ENCODE measurements at places on chromosomes 5 and 9.

- no peak overlapping the region for H3K27ac ChIP-seq
- H3K27me3 ChIP-seq, result no peaks in the 10 kb centered on the region
- no peaks in the 10 kb centered on the region for H3K4me1 ChIP-seq
- H3K36me3 ChIP-seq, result no peaks in the 10 kb centered on the region
- DNase-seq, result no peak
Measured at GRCh38 chr9:91111226-91111625, 250.5 kb downstream of the AUH start.

GRCh38 chr5:40679913-40680681, at the start of gene PTGER4:
Gene PTGER4, plus strand, starts transcription at chr5:40679915. Its CDS starts 1,079 bp downstream, at chr5:40680994.
- H3K27ac ChIP-seq, result peak within 1 kb of the TSS; percentile 92
- H3K4me1 ChIP-seq, result no peaks in the 10 kb centered on the region
- peaks cover 8% of the 10 kb centered on the region for H3K27me3 ChIP-seq
- H3K4me3 ChIP-seq, result peak within 1 kb of the TSS; percentile 98

GRCh38 chr9:121369595-121370265, at the start of gene STOM:
Gene STOM, minus strand, starts transcription at chr9:121370250. Its CDS starts 63 bp downstream, at chr9:121370187.
- DNase-seq, result peak; percentile 93
- H3K27me3 ChIP-seq, result no peaks in the 10 kb centered on the region
- H3K4me3 ChIP-seq, result peak within 1 kb of the TSS; percentile 82
- peak within 1 kb of the TSS; percentile 99 for H3K27ac ChIP-seq
- no peaks in the 10 kb centered on the region for H3K36me3 ChIP-seq
- H3K4me1 ChIP-seq, result peaks cover 84% of the 10 kb centered on the region

DNA sequence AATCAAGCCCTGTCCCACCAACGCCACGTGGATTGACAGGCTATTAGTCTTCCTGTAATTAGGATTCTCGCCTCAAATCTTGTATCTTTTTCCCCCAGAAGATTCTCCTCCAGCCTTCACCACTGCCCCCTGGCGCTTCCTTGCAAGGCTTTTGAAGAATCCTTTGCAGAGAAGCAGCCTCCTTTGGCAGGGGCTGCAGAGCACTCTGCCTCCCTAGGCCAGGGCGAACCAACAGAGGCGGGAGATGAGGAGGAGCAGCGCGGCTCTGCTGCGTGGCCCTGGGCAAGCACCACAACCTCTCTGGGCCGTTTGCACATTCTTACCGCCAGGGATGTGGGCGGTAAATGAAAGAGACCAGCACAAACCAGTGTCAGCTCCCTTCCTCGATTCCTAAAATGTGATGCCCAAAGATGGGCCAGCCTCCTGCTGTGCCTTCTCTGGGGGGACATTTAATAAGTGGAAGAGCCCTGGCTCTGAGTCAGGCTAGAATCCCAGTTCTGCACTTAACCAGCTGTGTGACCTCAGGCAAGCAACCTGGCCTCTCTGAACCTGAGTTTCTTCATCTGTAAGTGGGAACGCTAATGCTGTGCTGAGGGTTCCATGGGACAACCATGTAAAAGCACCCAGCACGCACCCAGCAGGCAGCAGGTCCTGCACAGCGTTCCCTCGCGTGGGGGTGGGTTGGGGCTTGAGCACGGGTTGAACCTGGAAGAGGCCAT, 128.6 kb downstream of the KCNIP1 start:
- H3K4me1 ChIP-seq, result peaks cover 43% of the 10 kb centered on the region
- peak overlapping the region; percentile 61 for H3K27ac ChIP-seq
- no peaks in the 10 kb centered on the region for H3K36me3 ChIP-seq

DNA sequence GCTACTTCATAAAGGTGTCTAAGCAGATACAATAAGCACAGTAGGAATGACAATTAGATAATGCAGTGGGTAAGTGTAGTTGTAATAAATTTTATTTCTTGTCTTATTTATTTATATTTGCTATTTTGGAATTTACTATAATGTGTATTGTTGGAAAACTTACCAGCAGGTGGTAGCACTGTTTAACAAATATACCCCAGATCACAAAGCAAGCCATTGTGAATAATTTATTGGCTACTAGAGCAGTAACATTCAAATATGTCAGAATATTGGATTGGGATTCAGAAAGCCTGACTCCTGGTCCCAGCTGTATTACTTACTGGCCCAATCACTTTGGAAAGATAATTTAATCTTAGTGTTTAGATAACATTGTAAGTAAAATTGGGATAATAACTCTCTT, 78.0 kb downstream of the ISOC1 start:
- no peak for DNase-seq
- no peaks in the 10 kb centered on the region for H3K27me3 ChIP-seq
- H3K4me1 ChIP-seq, result no peaks in the 10 kb centered on the region
- no peaks in the 10 kb centered on the region for H3K36me3 ChIP-seq
- no peak overlapping the region for H3K27ac ChIP-seq

DNA sequence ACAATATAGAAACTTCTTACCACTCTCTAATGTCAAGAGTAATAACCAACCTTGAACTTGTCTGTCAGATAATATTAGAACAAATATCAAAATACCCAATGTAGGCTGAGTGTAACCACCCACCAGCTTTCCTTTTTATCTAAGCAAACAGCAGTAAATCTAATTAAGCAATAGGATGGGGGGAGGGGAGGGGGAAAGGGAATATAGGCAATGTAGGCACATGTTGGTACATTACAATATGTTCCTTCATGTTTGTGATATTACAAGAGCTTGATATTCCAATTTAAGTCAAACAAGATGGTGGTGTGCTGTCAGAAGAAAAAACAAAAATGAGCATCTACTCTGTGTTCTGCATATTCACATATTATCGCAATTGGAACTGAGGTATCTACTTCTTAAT, 158.2 kb downstream of the DENND1A start:
- no peaks in the 10 kb centered on the region for H3K36me3 ChIP-seq
- no peaks in the 10 kb centered on the region for H3K4me1 ChIP-seq
- no peak overlapping the region for H3K4me3 ChIP-seq
- H3K27me3 ChIP-seq, result no peaks in the 10 kb centered on the region
- DNase-seq, result no peak
- H3K27ac ChIP-seq, result no peak overlapping the region

DNA sequence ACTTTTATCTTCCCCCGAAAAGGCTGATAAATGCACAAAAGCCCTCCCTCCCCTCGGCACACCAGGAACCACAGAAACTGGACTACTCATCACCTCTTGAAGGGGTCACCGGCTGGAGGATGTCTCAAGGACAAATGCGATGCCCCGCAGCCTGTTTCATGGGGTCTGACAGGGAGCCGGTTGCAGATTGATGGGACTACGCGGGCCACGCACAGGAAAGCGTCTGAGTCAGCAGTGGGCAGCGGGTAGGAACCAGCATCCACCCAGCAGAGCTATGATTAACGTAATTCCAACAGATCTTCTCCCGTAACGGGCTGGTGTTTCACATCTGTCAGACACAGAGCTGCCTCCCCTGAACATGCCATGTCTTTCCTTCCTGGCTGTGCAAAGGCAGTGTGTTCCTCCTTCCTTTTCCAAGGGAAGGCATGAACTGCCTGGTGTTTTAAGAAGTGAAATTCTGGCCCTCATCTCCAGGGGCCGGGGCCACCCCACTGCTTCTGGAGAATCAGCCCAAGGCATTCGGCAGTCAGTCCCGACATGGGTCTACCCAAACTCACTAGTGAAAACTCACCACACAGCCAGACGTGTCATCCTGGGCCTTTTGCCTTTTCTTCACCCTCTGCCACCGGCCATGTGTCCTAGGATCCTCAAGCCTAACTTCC, 144.4 kb upstream of the PHYKPL start:
- no peaks in the 10 kb centered on the region for H3K4me1 ChIP-seq

DNA sequence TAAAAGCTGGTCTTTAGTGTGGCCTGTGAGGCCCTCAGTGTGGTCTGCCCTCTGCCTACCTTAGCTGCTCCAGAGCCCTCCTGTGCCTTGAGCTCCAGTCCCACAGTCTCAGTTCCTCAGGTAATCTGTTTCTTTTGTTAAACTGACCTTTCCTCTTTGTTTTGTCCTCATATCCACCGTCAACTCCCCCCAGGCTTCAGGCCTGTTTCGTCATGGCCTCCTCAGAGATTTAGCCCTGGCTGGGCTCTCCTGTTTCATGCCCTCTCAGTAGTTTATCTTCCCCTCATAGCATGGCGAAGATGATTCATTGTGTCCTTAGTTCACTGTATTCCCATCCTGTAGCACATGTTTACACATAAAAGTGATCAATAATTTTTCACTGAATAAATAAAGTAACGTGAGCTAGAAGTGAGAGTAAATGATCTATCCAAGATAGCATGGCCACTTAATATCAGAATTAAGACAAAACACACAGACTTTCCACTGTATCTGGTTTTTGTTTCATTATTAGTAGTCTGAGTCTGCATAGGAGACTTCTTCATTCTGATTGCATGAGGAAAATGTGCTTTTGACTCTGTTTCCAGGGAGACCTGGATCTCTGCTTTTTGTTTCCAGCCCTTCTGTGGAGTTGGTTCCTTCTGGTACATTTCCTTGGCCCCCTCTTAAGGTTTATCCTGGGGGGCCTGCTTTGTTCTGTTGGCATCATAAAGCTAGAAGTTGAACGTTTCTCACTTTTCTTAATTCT, 70.5 kb downstream of the SNX24 start:
- no peak for DNase-seq
- H3K36me3 ChIP-seq, result no peaks in the 10 kb centered on the region
- H3K27me3 ChIP-seq, result no peaks in the 10 kb centered on the region

DNA sequence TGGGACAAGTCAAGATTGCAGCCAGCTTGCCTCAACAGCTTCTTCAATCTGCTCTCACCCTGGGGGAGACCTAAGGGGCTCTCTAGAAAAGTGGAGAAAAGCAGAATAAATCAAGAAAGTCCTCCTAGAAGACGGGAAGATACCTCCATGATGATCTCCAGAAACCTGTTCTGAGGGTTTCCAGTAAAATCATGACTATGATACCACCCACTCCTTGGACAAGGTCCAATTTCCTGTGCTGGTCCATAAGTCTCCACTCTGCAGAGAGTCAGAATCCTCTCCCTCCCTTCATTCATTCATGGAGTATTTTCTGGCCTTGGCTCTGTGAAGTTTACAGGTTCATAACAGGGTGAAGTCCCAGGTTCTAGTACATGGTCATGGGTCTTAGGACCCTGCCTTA, 168.6 kb downstream of the SLC12A2 start:
- no peak for DNase-seq
- H3K4me3 ChIP-seq, result no peak overlapping the region
- H3K4me1 ChIP-seq, result no peaks in the 10 kb centered on the region
- no peaks in the 10 kb centered on the region for H3K27me3 ChIP-seq
- no peak overlapping the region for H3K27ac ChIP-seq
- H3K36me3 ChIP-seq, result no peaks in the 10 kb centered on the region

DNA sequence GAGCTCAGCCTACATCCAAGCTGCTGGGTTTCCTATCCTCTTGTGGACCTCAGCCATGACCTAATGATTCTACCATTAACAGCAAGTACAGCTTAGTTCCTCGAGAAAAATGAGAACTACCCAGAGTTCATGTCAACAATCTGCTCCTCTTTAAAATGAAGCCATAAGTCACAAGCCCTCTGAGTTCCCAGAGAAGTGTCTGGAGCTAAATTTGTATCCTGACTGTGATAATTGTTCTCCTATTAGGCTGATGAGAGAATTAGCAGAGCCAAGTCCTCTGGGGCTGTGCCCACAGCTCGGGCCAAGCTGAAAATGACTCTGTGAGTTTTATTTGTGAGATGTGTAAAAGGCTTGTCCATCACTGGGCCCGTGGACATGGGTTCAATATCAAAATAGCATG, 145.1 kb upstream of the SMIM23 start:
- H3K36me3 ChIP-seq, result no peaks in the 10 kb centered on the region
- no peak overlapping the region for H3K4me3 ChIP-seq
- no peaks in the 10 kb centered on the region for H3K27me3 ChIP-seq
- DNase-seq, result peak; percentile 50

DNA sequence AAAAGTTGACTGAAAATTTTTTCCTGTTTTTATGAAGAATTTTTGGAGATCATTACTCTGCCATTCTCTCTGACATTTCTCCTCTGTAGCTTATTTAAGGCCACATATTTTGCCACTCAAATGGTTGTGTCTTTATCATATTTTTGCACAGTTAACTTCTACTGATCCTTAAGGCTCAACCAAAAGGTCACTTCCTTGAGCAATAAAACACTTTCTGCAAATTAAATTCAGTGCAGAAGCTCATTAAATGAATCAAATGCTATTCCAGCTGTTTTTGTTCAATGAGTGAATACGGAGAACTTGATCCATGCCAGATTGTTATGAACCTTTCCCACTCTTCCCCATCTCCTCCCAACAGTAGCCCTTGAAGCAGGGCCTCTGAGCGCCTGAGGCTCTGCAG, 93.8 kb upstream of the EPB41L4A start:
- no peak overlapping the region for H3K27ac ChIP-seq
- no peak overlapping the region for H3K4me3 ChIP-seq
- H3K36me3 ChIP-seq, result no peaks in the 10 kb centered on the region

GRCh38 chr9:77128125-77128789, 49.1 kb upstream of the VPS13A start:
- H3K27me3 ChIP-seq, result peaks cover 4% of the 10 kb centered on the region
- no peaks in the 10 kb centered on the region for H3K4me1 ChIP-seq
- H3K4me3 ChIP-seq, result no peak overlapping the region
- no peak for DNase-seq
- H3K27ac ChIP-seq, result no peak overlapping the region

GRCh38 chr9:100111235-100111634, 12.2 kb downstream of the INVS start:
- no peak overlapping the region for H3K4me3 ChIP-seq
- H3K27ac ChIP-seq, result peak overlapping the region; percentile 54
- no peaks in the 10 kb centered on the region for H3K4me1 ChIP-seq
- DNase-seq, result peak; percentile 81

GRCh38 chr5:51651889-51652288, 268.6 kb downstream of the ISL1 start:
- H3K27me3 ChIP-seq, result no peaks in the 10 kb centered on the region
- no peak for DNase-seq
- H3K4me1 ChIP-seq, result no peaks in the 10 kb centered on the region
- no peak overlapping the region for H3K4me3 ChIP-seq
- no peaks in the 10 kb centered on the region for H3K36me3 ChIP-seq

GRCh38 chr5:58466939-58467338, 7.1 kb upstream of the PLK2 start:
- H3K36me3 ChIP-seq, result no peaks in the 10 kb centered on the region
- no peak overlapping the region for H3K27ac ChIP-seq
- no peaks in the 10 kb centered on the region for H3K27me3 ChIP-seq
- no peak for DNase-seq
- H3K4me1 ChIP-seq, result no peaks in the 10 kb centered on the region
- H3K4me3 ChIP-seq, result no peak overlapping the region

GRCh38 chr5:38032149-38032548, 192.3 kb upstream of the GDNF start:
- H3K4me3 ChIP-seq, result no peak overlapping the region
- no peak overlapping the region for H3K27ac ChIP-seq
- H3K27me3 ChIP-seq, result no peaks in the 10 kb centered on the region
